ENCODE measurements at places on chromosomes 3 and 15.

DNA sequence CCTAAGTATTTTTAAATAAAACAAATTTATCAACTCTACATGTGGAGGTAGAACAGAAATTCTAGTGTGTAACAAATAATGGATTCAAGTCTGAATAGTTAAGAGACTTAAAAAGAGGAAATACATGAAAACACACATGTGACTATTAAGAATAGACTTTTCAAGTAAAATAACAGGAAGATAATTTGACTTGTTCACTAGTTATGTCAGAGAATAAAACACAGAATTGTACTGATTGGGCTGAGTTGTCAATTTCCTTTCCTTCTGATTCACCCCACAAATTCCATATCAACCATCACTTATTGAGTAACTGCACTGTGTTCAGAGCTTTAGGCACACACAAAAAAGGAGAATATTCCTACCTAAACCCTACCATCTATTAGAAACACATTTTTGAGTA, 557.2 kb downstream of the TUSC7 start:
- no peak for DNase-seq

DNA sequence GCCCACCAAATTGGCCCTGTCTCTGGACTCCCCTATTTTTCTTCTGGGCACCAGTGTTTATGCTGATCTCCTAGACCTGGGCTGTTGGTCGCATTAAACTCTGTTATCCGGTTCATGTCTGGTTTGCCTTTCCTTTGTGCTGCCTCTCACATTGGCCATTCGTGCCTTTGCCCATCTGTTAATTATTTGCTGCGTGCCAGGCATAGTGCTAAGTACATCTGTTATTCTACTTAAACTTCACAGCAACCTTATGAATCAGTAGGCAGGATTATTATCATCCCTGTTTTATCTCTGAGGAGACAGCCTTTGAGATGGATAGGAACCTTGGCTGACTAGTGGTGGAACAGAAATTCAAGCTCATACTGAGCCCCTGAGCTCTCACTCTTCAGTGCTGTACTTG, 76.0 kb downstream of the THSD4 start:
- DNase-seq = no peak

DNA sequence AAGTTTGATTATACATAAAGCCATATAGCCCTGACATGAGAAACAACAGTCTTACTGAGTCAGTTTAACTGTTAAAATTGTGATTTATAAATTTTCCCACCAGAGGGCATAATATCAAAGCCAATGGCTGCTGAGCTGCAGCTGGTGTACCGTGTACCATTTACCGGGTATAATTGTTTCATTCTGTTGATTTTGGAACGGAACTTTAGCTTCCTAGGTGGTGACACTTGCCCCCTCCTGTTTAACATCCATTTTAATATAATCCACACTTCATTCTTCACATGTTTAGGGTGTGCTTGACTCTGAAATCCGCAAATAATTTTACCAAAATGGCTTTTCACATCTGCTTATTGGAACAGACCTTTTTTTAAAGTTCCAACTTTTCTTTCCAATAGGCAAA, 72.8 kb downstream of the SLC9A9 start:
- DNase-seq = peak; percentile 33

DNA sequence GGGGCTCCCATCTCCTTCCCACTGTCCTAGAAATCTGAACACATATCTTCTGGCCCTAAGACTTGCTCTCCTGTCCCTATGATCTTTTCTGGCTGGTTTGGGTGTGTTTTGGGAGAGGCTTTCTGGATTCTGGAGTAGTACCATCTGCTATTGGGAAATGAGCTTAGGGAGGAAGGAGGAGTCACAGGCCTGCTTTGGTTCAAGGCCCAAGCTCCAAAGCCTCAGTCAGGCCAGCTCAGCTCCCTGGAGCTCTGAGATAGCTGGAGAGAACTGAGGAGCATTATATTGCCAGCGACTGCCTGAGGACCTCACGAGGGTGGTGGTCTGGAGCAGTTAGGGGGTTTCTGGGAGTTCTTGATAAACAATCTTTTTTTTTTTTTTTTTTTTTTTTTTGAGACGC, 18.7 kb downstream of the RASGRF1 start:
- DNase-seq = no peak

GRCh38 chr15:52730173-52730572, 51.0 kb upstream of the ATOSA start:
- peak; percentile 90 for DNase-seq

DNA sequence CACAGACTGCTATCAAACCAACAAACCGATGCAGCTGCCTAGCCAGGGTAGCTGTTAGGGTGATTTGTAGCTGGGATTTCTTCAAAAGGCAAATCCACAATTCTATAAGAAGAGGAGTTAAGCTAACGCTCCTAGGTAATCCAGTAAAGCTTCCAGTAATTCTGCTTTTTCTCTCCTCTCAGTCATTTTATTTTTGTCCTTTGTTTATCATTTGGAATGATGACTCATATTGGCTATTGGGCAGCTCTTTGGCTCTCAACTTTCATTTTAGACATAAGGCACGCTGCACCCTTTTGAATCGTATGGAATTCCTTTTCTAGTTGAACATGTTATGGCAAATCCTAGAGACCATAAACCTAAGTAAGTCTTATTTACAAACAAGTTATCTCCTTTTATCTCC, 53.2 kb upstream of the PPARG start:
- DNase-seq = no peak

DNA sequence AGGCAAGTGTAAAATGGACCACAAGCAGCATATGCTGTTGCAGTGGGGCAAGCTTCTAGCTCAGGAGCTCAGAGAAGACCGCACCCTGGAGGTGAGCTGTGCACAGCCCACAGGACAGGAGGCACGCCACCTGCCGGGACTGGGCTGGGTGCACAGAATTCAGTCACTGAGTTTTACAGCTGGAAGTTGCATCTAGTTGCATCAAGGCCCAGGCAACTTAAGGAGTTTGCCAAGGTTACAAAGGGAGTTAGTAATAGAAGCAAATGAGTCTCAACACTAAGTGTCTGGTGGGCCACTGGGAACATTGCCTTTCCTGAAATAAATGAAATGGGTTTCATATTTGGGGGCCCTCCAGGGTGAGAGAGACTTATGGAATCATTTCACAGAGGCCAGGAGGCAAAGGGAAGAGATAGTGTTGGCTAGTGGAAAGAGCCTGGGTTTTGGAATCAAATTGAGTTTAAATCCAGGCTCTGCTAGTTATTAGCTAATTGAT, 36.0 kb upstream of the TIMP4 start:
- no peak for DNase-seq

DNA sequence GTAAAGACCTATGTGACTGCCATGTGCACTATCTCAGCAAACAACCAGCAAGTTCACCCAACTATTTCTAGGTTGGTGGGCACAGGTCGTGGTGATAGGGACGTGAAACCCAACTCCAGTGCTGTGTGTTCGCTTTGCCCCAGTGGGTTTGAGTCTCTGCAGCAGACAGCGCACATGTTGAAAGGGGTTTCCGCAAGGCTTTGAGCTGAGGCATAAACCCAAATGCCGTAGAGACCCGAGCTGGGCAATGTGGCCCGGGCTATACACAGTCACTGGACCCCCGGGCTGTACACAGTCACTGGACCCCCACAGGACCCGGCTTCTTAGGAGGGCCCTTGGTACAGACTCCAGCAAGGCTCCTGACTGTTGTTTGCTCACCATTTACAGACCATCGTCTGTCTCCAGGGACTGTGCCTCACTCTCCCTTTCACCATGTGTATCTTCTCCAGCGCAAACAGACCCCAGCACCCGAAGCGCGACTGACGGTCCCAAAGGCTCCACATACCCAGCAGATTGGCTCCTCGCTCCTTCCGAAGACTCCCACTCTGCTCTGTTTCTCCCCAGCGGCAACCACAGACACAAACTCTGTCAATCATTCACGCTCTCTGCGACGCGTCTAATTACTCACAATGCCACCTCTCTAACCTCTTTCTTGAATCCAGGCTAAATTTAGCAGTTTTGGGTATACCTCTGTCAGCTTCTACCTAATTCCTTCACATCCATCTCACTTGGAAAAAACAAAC, 31.2 kb downstream of the PCSK6 start:
- DNase-seq = no peak

- DNase-seq = no peak
These were observed 21.6 kb downstream of the CHAC1 start for GRCh38 chr15:40974879-40975278.

GRCh38 chr15:39855400-39855799, 64.7 kb downstream of the GPR176 start:
- no peak for DNase-seq

GRCh38 chr15:93770788-93771187, 460.6 kb upstream of the MCTP2 start:
- DNase-seq = no peak

DNA sequence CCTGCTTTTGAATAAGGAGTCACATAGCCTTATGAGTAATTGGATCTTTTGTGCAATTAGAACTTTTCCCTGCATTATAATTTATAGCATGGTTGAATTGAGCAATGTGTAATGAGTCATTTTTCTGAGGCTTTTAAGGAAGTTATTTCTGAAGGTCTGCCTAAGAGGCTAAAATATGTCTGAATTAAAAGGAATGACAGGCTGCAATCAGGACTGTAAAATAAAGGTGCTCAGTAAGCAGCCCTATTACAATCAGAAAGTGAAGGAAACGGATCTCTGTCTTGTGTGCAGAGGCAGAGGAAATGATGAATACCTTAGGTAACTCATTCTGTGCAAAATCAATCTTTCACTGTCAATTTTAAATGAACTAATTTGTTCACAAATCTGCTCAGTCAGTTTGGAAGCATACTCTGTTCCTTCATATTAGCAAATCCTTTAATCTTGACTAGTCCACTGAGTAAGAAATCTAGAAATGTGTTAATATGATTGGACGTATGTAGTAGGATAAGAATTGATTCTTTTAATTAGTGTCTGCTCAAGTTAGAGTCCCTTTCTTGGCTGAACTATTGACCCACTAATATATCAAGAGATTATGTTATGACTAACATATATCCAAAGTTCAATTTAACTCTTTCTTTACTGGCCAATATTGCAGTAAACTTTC, 290.1 kb downstream of the ZIC1 start:
- DNase-seq = no peak

GRCh38 chr3:127754411-127755304, 67.7 kb downstream of the MGLL start:
- no peak for DNase-seq

- DNase-seq = no peak
These were observed 52.2 kb upstream of the OSBPL11 start for GRCh38 chr3:125647318-125648014.

DNA sequence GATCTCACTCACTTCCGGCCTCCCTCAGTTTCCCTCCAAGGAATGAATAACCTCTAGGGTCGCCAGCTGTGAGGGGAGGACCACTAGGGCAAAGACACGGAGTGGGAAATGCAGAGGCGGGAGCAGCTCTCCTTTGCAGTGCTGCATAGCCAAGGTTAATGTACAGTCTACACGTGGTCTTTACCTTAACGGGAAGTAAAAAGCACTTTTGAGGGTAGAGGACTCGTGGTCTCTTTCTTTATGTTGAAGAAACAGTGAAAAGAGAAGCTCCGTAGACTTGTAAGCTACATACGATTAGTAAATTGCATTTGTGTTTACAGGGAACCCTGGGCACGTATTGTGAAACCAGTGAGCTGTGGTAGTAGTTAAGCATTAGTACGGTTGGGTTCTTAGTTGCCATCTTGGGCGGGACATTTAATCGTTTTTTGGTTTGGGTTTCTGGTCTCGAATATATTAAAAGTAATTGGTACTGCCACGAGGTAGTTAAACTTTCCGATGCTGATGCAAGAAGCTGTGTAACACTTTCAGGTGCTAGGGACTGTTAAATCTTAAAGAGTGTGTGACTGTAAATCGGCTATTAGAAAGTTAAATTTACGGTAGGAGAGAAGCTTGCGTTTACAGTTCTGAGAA, 828 bp downstream of the U2SURP start:
- DNase-seq = no peak

DNA sequence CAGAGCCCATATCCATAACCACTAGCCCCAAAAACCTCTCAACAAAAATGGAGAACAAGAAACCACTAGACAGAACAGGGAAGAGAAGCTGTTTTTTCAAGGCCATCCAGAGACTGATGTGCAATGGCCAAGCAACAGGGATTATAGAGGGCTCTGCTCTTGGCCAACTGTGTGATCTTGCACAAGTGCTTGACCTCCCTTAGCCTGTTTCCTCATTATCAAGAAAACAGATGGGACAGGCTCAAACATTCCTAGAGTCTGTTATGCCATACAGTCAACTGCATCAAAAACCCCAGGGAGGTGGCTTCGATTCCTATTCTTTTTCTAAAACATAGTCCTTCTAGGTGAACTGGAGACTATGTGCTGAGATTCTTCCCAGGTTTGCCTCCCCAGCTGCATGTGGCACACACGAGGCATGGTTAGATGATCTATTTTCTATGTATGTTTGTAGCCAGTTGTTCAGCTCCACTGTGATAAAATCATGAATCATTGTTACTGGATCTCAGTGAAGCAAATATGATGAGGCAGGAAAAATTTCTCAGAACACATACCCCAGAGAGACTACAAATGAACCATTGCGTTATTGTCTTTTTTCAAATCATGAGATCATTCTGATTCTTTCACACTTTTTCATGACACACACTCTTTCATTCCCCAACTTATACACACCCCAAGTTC, 132.9 kb upstream of the TGFBR2 start:
- DNase-seq = no peak

- DNase-seq = no peak
These were observed 4.9 kb downstream of the CCDC33 start for GRCh38 chr15:74240897-74241614.

GRCh38 chr15:55254916-55255679, 34.5 kb downstream of the RAB27A start:
- DNase-seq = no peak

DNA sequence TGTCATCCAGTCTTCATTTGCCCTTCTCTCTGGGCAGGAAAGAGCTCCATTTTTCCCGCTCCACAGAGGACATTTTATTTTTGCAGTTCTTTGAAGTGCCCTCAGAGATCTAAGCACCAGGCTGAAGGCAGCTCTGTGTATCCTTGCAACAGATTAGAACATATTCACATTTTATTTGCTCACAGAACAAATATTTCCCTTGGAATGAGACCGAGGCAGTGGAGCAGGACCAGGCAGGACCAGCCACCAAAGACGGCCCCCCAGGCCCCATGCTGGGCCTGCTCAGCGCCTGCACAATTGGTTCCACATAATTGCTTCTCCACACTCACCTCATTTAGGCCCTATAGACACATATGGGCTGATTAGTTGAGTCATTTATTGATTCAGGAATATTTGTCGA, 15.7 kb upstream of the ETV5 start:
- DNase-seq = no peak

GRCh38 chr3:56347219-56347871, 120.9 kb downstream of the ERC2 start:
- no peak for DNase-seq

GRCh38 chr3:113185194-113185835, 26.0 kb upstream of the BOC start:
- DNase-seq = no peak

All from HFF-Myc (cell line).